ENCODE measurements at places on chromosomes 7 and 10.

DNA sequence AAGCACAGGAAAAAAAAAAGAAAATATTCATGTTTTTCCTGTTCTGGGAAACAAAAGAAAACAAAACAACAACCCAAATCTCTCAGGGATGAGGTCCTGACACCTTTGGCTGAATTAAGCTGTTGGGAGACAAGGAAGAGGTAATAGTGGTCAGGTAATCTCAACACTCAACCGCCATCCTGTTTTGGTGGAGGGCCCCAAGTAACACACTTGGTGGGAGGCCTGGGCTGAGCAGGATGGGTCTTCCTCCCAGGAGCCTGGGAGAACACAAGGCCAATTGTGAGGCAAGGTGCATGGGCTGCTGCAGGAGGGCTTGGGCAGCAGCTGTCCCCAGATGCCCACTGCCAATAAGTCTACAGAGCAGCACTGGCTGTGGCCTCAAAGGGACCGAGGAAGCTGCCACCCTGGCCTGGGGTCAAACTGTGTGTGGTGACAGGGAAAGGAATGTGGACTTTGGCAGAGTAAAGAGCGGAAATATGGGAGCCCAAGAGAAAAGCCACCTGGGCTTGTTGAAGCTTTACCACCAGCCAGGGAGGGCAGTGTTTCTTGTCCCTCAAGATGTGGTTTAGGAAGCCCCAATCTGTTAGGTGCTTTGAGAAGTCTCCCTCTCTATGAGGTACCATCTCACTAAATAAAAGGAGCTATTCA is 93.5 kb upstream of the SLC25A13 start:
- no peak for DNase-seq

DNA sequence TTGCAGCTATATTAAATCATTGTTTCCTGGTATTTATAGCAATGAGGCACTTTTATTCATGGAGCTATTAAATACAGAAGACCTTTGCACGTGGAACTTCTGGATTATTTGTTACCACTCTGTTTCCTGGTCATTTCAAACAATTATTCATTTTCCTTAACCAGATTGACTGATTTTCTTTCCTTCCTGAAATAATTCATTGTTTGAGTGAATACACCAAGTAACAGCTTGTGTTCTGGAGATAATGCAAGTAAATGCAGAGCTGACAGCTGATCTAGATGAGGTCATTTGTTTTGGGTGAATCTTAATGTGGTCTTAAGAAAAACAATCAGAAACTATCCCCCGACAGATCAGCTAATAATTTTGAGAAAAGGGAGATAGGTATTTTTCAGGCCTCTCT is 497.7 kb downstream of the KIF20B start:
- DNase-seq = no peak

GRCh38 chr10:5453749-5454489 is 41.6 kb downstream of the NET1 start:
- no peak for DNase-seq

- no peak for DNase-seq
Measured at GRCh38 chr7:3463696-3464095, 162.6 kb downstream of the SDK1 start.

DNA sequence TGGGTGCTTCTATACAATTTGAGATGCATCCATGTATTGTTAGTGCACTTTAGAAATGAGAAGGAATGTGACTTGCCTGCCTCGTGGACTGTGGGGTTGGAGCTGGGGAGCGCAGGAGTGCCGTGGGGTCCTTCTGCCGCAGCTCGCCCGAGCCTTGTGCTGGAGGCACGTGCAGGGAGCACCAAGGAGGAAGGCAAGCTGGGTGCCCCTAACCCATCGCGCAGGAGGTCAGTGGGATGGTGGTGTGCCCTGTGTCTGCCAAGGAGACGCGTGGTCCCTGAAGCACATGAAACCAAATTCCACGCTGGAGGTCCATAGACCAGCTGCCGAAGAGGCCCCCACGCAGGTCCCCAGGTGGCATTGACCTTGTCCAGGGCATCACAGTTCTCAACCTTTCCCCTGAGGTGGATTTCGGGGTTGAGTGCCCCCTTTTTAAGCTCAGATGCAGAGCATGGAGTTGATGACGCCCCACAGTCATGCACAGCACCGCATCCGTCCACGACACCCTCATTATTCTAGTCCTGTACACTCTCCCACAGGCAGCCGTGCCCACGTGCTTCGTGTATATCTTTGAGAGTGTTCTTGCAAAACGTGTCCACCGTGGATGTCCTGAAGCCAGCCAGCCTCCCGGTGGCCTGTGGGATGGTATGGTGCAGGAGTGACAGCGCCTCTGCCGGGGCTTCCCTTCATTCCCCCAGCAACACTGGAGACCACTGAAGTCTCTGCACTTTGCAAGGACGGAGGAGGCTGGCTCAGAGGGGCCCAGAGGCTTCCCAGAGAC is 35.5 kb downstream of the FKBP6 start:
- DNase-seq = no peak

DNA sequence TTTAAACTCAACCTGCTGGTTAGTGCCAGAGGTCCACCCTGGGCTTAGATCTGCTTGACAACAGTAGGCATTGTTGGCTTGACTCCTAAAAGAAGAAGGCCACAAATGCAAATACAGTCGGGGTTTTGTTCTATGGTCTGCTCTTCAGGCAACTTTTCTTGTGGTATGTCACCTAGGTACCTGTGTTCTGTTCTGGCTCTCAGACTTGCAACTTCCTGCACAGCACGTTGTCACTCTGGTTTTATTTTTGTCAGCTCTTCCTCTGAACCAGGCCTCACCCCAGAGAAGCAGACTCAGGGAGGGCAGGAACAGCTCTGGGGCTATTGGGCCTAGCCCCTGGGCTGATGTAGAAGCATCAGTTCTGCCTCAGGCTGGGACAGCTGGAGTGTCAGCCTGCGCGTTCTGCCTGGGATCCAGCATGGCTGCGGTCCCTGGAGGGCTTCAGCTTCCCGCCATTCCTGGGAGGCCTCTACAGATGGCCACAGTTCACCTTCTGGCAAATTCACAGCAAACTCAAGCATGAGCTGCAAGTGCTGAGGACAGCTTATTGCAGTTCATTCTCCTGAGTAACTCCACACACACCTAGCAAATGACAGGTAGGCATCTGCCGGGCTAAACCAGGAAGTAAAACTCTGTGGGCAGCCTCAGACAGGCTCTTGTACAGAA is 11.0 kb upstream of the PDCD4 start:
- no peak for DNase-seq

GRCh38 chr10:131173484-131174210 is 137.9 kb downstream of the TCERG1L start:
- DNase-seq = no peak

GRCh38 chr10:13608246-13608853 is 21.6 kb downstream of the PRPF18 start:
- no peak for DNase-seq

DNA sequence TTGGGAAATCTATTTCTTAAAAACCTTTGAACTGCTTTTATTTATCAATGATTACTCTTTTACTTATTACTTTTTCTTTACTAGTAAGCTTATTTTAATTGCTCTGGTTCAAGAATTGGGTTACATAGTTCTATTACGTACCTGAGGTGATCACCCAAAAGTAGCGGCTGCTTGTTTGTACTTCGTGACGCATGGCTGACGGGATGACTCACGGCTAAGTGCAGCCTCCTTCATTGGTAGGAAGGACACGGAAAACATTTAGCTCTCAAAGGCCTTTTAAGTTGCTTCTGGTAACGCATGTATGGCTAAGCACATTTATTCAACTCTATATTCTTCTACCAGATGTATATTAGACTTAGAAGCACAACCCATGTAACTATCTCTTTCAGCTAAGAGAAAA is 285.8 kb upstream of the SP4 start:
- DNase-seq = no peak
